HepG2 (cell line): ENCODE measurements at places on chromosomes 6 and 20. TPM values are rescaled to one million over a fixed set of nuclear protein-coding genes. Genes with fewer than 3 reads are reported as not detected.
A peak's percentile ranks its signal among the peaks of the same experiment; 100 is the strongest.

DNA sequence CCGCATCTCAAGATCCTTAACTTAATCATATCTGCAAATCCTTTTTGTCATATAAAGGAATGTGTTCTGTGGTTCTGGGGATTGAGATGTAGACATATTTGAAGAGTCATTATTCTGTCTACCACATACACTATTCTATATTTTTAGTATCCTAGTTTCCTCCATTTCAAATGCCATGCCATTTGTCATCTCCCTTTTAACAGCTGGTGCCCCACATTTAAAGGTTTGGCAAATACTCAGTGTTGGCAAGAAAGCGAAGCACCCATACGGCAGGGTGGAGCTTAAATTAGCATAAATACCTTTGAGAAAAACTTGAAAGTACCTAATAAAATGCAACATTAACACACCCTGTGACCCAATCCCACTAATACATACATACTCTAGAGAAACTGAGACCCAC is 31.7 kb downstream of the PAK5 start:
- DNase-seq = no peak

DNA sequence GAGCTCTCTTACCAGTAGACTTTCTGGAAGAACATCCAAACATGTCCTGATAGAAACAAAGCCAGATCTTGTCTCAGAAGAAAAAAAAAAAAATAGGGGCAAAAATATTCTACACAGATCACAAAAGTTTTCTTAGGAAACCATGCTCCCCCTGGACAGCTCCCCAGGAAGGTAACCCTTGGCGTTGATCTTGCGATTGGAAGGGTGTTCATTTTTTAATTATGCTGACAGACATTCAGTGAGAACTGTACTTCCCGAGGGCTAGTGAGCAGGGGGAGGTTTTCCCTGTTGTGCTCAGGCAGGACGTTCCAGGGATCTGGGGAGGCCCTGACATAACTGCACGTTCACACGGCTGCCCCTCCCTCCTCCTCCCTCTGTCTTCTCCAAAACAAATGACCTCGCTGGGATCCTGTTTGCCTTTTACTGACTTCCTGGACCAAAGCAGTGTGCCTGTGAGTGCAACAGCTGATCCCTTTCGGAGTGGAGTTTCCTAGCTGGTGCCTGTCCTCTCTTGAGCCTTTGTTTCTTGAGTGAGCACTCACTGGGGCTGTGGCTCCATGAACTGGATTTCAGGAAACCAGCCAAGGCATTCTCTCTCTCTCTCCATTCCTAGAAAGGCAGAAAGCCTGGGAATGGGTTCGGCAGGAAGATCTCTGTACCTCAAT is 46.7 kb downstream of the MARCKS start:
- peak; percentile 45 for DNase-seq

- DNase-seq = no peak
Measured at GRCh38 chr20:19304886-19305415, 92.5 kb downstream of the SLC24A3 start.

- DNase-seq = no peak
Measured at GRCh38 chr20:9145142-9145541, 76.3 kb downstream of the PLCB4 start.

- no peak for DNase-seq
Measured at GRCh38 chr20:6740096-6740495, 27.4 kb upstream of the BMP2 start.

Gene SMLR1
- 37.9 and 41.8 TPM in 2 replicates for polyA plus RNA-seq

DNA sequence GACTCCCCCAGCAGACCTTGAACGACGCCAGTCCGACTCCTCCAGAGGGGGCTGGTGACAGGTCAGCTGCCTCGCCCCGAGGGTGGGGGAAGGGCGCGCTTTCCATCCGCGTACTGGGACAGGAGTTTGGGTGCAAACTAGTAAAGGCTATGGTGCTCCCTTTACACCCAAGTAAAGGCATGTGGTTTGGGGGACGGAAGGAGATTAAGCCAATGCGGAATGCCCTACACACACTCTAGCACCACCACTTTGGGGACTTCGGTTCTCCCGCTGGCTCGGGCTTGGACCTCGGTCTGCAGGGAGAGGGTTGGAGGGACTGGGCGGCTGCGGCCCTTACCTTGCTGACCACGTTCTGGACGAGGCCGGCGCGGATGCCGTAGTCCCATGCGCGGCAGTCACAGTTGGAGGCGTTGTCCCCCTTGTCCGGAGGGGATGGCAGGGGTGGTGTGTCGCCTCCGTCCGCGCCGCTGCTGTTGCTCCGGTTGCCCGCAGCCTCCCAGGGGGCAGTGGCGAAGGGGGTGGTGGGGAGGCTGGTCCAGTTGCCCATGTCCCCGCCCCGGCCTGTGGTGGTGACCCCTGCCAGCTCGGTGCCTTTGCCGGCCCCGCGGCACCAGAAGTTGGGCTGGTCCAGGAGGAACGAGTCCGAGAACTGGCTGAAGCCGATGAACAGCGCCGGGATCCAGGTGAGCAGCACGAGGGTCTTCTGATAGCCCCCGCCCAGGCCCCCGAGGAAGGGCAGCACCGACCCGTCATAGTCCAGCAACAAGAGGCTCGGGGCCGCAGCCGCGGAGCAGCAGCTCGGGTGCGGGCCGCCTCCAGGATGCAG is 1.1 kb downstream of the SLC22A23 start:
- DNase-seq = peak; percentile 38

- DNase-seq = no peak
Measured at GRCh38 chr6:46078294-46078693, 51.5 kb upstream of the ENPP4 start.

Gene FOXF2
- not detected in 2 replicates for polyA plus RNA-seq

GRCh38 chr20:11766961-11767360 is 150.7 kb upstream of the BTBD3 start:
- DNase-seq = no peak

DNA sequence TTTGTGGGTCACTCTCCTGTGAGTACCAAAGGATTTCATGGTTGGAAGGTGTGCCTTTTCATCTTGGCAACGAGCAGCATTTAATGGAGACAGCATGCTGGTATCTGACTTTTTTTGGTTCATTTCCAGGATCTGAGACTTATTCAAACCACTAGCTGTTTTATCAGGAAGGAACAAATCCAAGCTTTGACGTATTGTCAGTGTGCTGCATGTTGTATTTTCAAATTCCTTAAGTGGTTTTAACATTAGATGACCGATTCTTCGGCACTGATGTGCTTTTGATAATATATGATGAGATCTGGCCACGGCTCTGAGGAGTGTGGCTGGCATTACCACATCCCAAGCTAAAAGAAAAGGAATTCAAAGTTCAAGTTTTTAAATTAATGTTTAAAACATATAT is 6.4 kb downstream of the RMND1 start:
- no peak for DNase-seq
